ENCODE measurements at places on chromosomes 5 and 9.

- DNase-seq: no peak
These were observed 187.6 kb downstream of the COMMD10 start for GRCh38 chr5:116272281-116272941.

GRCh38 chr9:16453390-16453789 is 417.1 kb downstream of the BNC2 start:
- no peak for DNase-seq

DNA sequence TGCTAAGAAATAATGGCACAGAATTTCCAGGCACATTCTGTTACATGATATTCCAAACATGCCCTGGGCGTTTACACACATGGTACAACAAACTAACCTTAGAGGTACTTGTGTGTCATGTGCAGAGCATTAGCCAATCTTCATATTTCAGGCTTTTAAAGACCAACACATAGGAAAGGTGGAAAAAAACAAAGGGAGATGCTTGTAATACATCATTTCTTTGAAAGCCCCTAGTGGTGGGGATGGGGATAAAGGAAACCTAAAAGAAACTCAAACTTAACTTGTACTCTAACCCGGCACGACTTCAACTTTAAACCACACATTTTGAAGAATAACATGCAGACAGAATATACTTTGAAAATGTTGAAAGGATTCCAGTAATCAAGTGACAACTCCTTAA is 133.6 kb downstream of the PTPRD start:
- DNase-seq: no peak

DNA sequence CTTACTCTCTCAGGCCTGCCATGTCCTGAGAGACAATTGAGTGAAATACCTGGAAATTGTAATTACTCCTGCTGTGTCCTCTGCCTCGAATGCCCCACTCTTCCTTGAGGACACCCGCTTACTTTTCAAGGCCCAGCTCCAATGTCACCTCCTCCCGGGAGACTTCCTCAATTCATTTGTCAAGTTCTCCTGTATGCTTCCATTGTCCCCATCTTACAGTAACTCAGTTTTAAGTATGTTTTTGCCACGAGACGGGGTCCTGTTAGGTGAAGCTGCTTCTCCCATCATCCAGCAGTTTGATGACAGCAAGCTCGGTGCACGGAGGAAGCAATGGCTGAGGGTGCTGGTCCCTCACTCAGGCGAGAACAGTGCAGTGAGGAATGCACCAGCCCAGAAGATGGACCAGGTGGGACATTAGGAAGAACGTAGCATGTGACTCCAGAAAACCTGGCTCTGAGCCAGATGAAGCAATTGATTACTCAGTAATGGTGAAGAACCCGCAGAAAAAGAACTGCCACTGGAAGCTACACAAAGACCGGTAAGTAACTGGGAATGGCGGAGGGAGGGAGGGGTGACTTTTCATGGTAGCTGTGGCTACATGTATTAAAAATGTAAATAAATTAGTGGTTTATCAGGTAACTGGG is 274.8 kb downstream of the DENND1A start:
- DNase-seq: no peak

DNA sequence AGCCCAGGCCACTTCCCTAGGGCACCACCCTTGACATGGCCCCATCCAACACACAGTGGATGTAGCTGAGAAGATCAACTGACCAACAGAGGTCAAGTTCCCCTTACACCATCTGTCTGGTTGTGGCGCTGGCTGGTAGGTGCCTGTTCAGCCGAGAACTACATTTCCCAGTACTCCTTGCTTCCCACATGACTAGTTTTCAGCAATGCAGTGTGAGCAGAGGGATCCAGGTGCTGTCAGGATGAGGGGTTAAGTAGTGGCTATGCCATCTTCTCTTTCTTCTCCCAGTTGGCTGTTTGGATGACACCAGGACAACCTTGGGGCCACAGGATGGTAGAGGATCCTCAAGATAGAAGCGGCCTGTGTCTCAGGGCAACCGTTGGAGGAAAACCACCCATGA is 48.6 kb upstream of the SH3PXD2B start:
- DNase-seq: no peak

GRCh38 chr5:96219580-96220281 is 213.3 kb downstream of the PCSK1 start:
- no peak for DNase-seq

- DNase-seq: peak; percentile 35
These were observed 460 bp downstream of the DMRTA1 start for GRCh38 chr9:22446950-22447617.

GRCh38 chr5:34923694-34924461 is 5.5 kb upstream of the DNAJC21 start:
- DNase-seq: no peak

DNA sequence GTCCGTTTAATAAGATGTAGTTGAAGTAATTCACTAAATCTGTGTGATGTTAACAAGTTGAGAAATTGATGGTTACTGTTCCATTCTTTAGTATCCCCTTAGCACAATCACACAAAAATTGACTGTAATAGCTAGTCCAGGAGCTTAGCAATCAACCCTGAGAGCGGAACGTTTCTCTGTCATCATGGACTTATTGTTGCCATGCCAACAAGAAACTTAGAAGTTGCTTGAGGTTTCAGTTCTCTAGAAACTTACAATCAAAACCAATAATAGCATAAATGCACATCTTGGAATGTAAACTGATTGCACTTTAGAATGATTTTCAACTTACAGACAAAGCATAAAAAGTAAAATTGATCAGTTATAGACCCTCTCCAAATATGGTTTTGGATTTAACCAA is 125.4 kb upstream of the ANKH start:
- DNase-seq: no peak

GRCh38 chr9:23361096-23361495 is 464.9 kb downstream of the ELAVL2 start:
- DNase-seq: no peak

GRCh38 chr5:159858871-159859270 is 57.4 kb upstream of the ADRA1B start:
- DNase-seq: no peak

GRCh38 chr5:78983601-78984438 is 1.3 kb downstream of the ARSB start:
- DNase-seq: no peak

- DNase-seq: no peak
These were observed 44.2 kb upstream of the PALM2AKAP2 start for GRCh38 chr9:109735801-109736200.

GRCh38 chr5:13932561-13932960 is 11.9 kb downstream of the DNAH5 start:
- DNase-seq: no peak

DNA sequence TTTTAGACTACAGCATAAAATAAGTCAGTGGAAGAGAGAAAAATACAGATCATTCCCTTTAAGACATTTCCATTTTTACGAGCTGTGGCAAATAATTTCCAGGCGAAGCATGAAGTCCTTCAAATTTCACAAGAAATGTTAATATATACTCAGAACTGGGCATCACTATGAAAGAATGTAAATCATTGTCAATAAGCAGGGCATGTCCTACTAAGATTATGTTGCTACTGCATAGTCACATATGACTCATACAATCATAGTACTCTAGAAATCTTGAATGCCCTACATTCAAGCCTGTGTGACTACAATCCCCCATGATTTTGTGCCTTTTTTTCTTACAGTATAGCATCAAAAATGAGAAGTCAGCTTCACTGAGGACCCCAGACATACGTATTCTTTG is 485.2 kb upstream of the FTMT start:
- DNase-seq: no peak

- peak; percentile 56 for DNase-seq
These were observed 24.7 kb downstream of the KLF9 start for GRCh38 chr9:70389621-70390266.

DNA sequence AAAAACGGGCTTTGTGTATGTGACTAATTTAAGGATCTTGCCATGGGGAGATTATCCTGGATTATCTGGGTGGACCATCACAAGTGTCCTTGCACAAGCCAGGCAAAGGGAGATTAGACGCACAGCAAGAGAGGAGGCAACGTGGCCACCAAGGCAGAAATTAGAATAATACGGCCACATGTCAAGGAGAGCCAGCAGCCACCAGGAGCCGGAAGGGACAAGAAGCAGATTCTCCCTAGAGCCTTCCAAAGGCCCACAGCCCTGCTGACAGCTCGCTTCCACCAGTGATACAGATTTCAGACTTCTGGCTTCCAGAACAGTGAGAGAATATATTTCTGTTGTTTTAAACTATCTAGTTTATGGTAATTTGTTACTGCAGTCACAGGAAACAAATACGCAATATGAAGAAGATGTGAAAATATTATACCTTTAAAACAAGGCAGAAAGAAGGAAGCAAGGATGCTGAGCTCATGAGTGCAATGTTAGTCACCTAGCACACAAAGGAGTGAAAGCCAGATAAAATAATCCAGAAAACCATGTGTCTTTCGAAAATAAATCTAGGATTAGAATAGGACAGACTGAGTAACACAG is 28.7 kb upstream of the F2RL1 start:
- no peak for DNase-seq

Measured in posterior cingulate gyrus (tissue), 11 donors.